ENCODE measurements at places on chromosomes 11 and 22.
A peak's percentile ranks its signal among the peaks of the same experiment; 100 is the strongest.

DNA sequence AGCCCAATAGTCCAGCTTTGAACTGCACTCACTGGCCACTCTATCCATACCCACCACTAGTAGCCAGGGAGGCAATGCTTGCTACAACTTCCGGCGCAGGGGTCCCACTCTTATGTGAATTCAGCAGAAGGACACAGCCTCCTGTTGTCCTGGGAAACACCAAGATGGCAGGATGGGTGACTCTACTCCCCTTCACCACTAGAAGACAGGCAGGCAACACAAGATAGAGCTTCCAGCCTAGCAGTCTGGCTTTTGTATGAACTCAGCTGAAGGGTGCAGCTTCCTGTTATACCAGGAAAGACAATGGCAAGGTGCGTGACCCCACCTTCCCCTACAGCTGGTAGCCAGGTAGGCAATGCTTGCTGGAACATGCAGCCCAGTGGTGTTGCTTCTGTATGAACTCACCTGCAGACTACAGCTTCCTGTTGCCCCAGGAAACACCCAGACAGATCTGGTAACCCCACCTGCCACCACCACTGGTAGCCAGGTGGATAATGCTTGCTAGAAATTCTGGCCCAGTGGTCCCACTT is 205.2 kb upstream of the KIRREL3 start:
- DNase-seq = no peak

- no peak for DNase-seq
These were observed 21.8 kb downstream of the PIK3C2A start for GRCh38 chr11:17185938-17186337.

GRCh38 chr11:13763341-13763740 is 94.9 kb downstream of the FAR1 start:
- DNase-seq = no peak

DNA sequence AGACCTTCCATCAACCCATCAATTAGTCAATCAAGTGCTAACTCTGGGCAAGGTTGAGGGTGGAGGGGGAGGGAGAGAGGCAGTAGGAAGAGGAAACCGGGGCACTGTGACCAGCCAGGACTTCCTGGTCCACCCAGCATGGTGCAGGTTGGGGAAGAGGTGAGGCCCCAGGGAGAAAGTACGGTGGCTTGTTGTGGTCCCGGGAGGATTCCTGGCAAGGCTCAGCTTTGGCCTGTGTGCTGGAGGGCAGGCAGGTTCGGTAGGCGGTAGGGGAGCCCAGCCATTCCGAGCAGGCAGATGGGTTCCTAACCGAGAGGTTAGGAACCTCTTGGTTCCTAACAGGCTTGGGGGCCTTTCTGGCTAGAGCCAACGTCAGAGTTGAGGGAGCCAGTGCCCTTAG is 10.8 kb downstream of the ST14 start:
- DNase-seq = no peak

- peak; percentile 70 for DNase-seq
These were observed 4.6 kb downstream of the LGALS12 start for GRCh38 chr11:63510360-63511047.

DNA sequence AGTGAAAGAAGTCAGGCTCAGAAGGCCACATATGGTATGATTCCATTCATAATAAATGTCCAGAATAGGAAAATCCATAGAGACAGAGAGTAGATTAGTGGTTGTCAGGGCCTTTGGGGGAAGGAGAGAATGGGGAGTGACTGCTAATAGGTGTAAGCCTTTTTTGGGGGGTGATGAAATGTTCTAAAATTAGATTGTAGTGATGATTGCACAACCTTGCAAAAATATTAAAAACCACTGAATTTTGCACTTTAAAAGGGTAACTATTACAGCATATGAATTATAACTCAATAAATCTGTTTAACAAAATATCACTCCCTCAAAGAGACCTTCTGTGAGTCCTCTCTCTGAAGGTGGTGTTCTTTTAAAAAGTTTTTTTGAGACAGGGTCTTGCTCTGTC is 72.3 kb upstream of the GRK3 start:
- DNase-seq = no peak

GRCh38 chr22:47143249-47143938 is 380.9 kb downstream of the TBC1D22A start:
- DNase-seq = no peak

GRCh38 chr11:78946945-78947902 is 372.6 kb upstream of the NARS2 start:
- peak; percentile 55 for DNase-seq

DNA sequence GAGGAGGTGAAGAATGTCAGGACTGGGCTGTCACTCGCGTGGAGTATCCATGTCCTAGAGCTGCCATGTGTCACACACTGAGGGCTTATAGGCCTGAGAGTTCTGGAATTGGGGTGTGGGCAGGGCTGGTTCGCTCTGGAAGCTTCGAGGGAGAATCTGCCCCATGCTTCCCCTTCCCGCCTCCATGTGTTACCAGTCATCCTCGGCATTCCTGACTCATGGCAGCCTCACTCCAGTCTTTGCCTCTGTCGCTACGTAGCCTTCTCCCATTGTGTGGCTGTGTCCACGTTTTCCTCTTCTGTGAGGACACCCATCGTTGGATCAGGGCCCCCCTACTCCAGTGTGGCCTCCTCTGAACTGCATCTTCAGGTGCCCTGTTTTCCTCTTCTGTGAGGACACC is 301.2 kb downstream of the TBC1D22A start:
- no peak for DNase-seq

- DNase-seq = no peak
These were observed 38.4 kb upstream of the EMID1 start for GRCh38 chr22:29167032-29167911.

DNA sequence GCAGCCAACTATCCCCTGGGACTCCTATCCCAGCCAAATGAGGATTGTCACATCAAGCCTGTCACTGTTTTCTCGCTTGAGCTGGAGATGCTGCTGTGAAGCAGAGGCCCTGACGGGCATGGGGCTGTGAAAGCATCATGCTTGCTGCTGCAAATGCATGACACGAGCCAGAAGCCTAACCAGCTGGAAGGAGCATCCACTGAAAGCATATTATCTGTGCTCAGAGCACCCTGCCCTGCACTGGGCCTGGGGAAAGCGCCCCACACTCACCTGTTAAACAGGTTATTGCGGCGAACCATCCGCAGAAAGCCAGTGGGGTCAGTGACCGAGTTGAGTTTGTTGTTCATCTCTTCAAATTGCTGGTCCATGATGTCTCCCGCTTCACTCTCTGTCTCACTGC is 110.9 kb upstream of the PITPNB start:
- no peak for DNase-seq

DNA sequence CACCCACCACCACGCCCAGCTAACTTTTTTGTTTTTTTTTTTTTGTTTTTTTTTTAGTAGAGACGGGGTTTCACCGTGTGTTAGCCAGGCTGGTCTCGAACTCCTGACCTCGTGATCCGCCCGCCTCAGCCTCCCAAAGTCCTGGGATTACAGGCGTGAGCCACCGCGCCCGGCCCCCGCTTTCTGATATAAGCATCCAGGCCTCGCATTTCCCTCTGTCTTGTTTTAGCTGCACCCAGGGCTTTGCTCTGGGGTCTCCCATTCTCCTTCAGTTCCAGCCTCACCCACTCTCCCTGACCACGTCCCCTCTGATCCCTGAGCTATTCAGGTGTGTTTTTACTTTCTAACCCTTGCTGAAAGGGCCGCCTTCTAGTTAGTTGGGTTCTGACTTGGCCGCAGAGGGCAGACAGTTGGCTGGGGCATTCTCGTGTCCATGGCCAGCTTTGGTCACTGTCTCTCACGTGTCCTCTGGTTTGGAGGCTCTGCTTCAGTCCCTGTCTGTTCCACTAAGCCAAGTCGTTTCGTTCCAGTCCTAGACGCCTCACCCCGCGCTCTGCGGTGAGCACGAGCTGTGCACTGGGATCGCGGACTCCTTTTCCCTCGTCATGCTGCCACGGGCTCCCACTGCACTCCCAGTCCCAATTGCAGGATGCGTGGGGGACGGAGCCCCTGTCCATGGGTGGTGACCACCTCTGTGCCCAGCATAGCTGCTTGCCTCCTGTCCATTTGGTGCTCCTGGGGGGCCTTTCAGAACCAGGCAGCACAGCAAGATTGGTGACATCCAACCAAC is 6.0 kb upstream of the TNNT3 start:
- no peak for DNase-seq

DNA sequence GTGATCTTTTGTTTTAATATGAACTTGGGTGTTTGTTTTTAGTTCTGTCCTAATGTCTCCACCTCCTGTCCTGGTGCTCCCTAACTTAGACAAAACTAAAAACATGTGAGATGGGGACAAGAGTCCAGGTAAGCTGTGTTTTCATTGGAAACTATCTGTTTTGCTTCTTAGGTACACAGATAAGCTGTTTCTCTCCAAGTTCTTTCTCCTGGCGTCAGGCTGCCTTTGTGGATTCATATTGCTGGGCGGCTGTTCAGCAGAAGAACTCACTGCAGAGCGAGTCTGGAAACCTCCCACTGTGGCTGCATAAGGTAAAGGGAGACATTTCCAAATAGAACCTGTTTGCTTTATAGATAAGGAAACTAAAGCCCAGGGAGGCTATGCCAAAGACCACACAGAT is 24.7 kb downstream of the PANX1 start:
- DNase-seq = no peak

DNA sequence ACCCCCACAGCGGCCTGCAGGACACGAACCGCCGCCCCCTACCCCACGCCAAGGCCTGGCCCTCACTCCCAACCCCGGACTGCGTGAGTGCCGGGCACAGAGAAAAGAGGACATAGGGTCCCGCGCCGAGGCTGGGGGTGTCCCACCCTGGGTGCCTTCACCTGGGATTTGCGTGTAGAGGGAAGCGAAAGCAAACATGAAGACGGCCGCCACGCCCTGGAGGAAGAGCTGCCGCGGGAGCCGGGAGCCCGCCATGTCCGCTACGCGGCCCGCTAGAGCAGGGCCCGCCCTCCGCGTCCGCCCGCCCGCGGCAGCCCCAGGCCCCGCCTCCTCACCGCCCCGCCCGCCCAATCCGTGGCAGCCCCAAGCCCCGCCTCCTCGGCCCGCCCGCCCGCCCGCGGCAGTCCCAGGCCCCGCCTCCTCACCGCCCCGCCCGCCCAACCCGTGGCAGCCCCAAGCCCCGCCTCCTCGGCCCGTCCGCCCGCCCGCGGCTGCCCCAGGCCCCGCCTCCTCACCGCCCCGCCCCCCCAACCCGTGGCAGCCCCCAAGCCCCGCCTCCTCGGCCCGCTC is at the start of gene LMF2:
TSS of gene LMF2 (minus strand) at position 282 of the 570 bp plus-strand sequence. CDS start at position 255, 27 bp downstream.
- no peak for DNase-seq

- no peak for DNase-seq
These were observed 38.8 kb downstream of the PDE2A start for GRCh38 chr11:72635309-72635915.

GRCh38 chr11:34379539-34379938 is 21.7 kb upstream of the ABTB2 start:
- DNase-seq = no peak

DNA sequence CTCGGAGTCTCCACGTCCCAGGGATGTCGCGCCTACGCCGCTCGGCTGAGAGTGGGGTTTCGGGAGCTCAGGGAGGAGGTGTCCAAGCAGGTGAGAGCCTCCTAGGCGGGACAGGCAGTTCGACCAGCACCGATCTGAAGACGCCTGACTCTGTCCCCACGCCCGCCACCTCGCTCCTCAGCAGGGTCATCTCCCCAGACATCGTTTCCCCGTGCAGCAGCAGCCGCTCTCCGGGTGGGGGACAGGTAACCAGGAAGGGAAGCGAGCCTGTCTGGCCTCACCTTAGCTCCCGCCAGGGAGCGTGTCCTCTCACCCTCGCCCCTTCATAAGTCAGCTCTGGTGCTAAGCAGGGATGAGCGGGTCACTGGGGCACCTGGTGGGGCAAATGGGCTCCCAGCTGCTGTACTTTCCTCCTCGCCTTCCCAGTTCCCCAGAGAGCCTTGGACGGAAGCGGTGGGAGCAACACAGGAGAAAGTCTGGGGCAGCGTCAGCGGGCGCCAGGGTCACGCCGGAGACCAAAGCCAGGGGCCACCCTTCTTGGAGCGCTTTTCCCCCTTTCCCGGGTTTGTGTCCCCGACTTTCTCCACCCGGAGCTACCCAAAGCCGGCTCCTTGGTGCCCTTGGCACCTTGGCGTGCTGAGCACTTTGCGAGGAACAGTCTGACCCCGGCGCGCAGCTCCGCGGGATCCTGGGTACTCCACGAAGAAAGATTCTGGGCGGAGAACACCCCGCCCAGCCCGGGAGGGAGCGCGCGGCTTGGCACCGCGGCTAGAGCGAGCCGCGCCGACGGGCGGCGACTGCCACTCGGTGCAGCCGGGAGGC is 1.6 kb downstream of the SPON1 start:
- DNase-seq = no peak

GRCh38 chr22:30040499-30041260 is 39.6 kb upstream of the HORMAD2 start:
- DNase-seq = no peak

DNA sequence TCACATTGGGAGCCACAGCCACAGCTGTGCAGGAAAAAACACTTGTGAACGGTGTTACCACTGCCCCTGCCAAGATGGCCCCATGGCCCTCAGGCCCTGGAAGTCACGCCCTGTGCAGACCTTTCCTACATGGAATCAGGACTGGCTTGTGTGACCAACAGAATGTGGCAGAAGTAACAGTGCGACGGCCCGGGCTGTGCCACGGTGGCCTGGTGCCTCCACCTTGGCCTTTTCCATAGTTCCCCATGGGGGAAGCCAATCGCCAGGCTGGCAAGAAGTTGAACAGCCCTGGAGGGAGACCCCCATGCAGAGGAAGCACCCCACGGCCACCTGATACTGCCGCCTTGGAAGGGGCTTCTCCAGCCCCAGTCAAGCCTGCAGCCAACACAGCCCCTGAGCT is 48.0 kb downstream of the DHCR7 start:
- DNase-seq = no peak

GRCh38 chr11:418343-419247 is 3.8 kb upstream of the SIGIRR start:
- no peak for DNase-seq

DNA sequence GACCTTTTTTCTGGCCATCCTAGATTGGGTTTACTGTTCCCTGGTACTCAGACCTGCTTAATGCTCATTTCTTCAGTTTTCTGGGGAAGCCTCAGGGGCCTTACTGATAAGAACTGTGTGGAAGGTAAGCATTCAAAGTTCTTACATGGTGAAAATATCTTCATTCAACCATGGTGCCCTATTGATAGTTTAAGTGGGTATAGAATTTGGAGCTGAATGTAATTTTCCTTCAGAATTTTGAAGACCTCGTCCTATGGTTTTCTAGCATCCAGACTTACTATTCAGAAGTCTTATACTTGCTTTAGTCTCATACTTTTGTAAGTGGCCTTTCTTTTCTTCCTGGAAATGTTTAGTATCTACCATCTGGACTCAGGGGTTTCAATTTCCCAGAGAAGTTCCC is 75.7 kb downstream of the CDKN1C start:
- no peak for DNase-seq

DNA sequence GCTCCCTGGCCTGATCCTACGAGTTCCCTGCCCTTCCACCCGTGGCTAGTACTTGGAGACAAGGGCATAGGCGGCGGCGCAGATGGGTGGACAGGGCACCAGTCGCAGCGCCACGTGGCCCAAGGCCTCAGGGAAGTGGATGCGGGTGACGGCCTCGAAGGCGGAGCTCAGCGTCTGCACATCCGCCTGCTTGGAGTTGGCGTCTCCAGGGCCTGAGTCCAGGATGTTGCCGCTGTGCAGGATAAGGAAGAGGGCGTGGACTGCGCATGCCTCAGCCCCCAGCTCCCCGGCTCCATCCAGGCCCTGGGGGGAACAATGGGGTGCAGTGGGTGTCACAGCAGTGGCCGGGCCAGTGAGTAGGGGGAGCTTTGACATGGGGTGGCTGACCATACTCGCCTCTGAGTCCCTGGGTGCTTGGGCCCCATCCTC is 6.6 kb downstream of the PITPNM1 start:
- DNase-seq = no peak

- DNase-seq = no peak
These were observed 10.1 kb downstream of the CCDC90B start for GRCh38 chr11:83275888-83276641.

All from fibroblast of the conjunctiva (primary cell).